Stimulated activated CD4-positive, alpha-beta T cell treated with anti-CD3 and anti-CD28 coated beads, Interleukin-4, amount 100 ng/mL, for 48 hours (primary cell): ENCODE measurements at places on chromosomes 4 and X.

DNA sequence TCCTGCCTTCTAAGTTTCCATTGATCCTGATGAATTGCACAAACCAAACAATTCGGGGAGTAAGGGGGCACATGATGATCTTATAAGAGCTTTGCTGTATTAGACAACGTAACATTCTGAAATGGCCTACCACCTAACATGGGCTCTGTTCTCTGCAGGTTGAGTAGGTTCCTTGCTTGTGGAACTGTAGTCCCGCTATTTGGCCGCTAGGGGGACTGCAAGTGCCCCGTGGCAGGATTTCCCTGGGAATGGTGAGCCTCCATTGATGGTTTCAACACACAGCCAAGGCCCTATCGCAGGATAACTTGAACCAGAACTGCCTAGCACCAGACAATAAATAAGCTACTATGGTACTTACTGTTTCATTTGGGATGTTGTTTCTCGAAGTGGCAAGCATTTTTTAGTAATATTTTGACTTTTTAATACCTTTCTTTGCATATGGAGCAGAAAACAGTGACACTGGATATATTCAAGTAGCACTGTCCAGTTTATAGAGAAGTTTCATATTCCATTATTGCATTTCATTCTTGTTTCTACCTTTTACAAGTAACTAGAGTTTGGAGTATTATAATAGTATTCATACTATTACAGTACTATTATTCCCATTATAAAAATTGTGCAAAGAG is 11.9 kb downstream of the AR start:
- no peak for DNase-seq

DNA sequence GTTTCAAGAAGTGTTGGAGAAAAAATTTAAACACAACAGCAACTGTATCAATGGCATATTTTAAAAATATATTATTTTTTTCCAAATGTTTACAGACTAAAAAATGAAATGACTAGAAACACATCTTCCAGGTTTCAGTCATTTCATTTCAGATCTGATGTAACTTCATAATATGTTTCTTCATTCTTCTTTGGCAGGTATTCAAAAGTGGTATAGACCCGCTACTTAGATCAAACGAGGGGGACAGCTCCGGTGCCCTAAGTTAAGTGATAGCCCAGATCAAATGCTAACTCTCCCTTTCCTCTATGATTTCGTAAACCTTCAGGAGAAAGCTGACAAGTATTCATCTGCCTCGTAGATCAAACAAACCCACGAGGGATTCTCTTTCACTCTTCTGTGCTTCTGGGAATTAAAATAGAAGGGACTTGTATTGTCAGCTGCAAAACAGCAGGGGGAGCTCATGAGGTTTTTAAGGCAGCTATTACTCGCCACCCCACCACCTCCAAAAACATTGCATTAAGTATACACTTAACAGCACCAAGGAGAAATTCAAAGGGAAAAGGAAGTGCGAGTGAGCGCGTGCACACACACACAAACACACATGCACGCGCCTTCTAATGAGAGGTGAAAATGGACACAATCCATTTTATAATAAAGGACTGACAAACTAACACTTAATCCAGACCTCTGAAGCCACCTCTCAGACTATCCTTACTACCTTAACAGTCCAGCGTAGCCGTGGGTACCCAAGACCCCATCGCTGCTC is 21.4 kb downstream of the HELT start:
- DNase-seq: peak; percentile 21

DNA sequence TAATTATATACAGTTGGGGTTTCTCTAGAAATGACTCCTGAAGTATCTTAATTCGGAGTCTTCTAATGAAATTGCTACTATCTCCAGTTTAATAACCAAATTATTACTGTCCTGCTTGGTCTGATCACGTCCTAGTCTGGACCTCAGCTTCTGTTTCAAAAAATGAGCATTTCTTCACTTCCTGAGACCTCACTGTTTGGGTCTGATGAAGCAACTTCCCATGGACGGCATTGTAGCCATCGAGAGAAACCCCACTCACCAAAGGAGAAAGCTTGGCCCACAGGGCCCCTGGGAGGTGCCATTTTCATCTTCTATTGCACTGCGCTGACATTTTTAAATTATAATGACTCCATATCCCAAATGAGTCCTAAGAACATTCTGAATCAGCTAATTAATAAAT is 178.0 kb downstream of the MGST2 start:
- no peak for DNase-seq

GRCh38 chr4:40201898-40202297 is 5.1 kb downstream of the RHOH start:
- DNase-seq: no peak

- DNase-seq: no peak
These were observed 15.3 kb downstream of the SNCA start for GRCh38 chr4:89821612-89822011.
